ENCODE measurements at places on chromosomes 13 and 19. TPM values are rescaled to one million over a fixed set of nuclear protein-coding genes. Genes with fewer than 3 reads are reported as not detected.

DNA sequence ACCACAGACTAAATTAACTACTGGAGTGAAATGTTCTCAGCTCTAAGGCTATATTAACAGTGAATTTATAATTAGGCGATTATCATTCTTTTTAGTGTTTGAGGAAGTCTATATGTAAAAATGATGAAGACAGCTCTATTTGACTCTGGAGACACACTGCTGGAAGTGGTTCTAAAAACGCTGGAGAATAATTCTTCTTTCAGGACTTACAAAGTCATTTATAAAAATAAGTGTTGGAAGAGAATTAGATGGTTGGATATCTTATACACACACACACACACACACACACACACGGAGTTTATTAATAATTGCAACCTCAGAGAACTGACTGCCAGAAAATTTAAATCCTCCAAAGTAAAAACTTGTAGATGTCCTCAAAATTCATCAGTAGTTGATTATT lies 1171.3 kb downstream of the EFNB2 start:
- no peaks in the 10 kb centered on the region for H3K36me3 ChIP-seq
- no peak overlapping the region for H3K4me3 ChIP-seq

- H3K27me3 ChIP-seq = no peaks in the 10 kb centered on the region
- peaks cover 18% of the 10 kb centered on the region for H3K4me1 ChIP-seq
- no peak for DNase-seq
- H3K36me3 ChIP-seq = no peaks in the 10 kb centered on the region
- H3K27ac ChIP-seq = no peak overlapping the region
These were observed 29.0 kb downstream of the ZNF627 start for GRCh38 chr19:11626252-11626651.

DNA sequence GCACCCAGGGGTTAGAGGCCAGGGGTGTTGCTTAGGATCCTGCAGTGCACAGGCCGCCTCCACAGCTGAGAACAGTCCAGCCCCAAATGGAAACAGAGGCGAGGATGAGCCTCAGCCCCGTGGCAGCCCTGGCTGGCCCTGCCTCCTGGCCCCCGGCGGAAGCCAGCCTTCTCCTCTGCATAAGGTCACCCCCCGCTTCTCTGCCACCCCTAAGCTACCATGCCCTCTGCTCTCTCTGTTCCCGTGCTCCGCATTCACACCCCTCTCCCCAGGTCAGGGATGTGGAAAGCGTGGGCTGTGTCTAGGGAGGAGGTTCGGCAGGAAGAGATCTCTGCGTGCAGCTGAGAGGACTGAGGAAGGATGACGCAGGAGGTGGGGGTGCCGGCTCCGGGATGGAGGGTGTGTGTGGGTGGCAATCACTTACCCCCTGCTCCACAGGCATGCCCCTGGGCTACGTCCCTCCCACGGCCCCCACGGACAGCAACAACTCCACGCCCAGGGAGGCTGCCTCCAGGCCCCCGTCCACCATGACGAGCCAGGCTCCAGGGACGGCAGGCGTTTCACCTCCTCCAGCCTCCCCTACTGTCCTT lies 6.0 kb downstream of the SSC5D start:
- no peak overlapping the region for H3K4me3 ChIP-seq
- H3K4me1 ChIP-seq = peaks cover 12% of the 10 kb centered on the region
- DNase-seq = no peak
- H3K27me3 ChIP-seq = peaks cover 39% of the 10 kb centered on the region
- no peaks in the 10 kb centered on the region for H3K36me3 ChIP-seq

Gene ZNF613
- 8.1 TPM for total RNA-seq

Gene TLE6
- total RNA-seq = 0.59 TPM

GRCh38 chr13:109418111-109418510 lies 368.3 kb downstream of the IRS2 start:
- H3K27ac ChIP-seq = no peak overlapping the region
- no peaks in the 10 kb centered on the region for H3K27me3 ChIP-seq
- DNase-seq = no peak
- H3K4me1 ChIP-seq = no peaks in the 10 kb centered on the region

DNA sequence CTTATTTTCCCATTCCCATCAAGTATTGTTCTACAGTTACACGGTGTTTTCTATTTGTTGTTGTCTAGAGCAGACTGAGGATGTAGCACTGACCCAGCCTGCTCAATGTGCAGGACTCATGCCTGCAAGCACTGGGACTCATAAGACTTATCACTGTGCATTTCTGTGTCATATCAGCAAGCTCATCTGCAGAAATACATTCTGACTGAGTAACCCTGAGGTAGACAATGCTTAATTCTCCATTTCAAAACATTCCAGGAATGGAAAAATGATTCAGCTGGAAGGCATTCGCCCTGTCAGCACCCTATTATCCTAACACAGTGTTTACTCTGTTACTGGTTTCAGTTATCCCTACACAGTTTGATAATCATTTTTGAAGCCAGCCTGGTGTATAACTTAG lies 2506.4 kb downstream of the PCDH9 start:
- H3K4me3 ChIP-seq = no peak overlapping the region
- H3K27me3 ChIP-seq = no peaks in the 10 kb centered on the region
- H3K27ac ChIP-seq = no peak overlapping the region
- no peaks in the 10 kb centered on the region for H3K4me1 ChIP-seq
- H3K36me3 ChIP-seq = no peaks in the 10 kb centered on the region

- peak overlapping the region; percentile 98 for H3K27ac ChIP-seq
- peaks cover 34% of the 10 kb centered on the region for H3K4me1 ChIP-seq
- H3K27me3 ChIP-seq = peaks cover 8% of the 10 kb centered on the region
- H3K36me3 ChIP-seq = peaks cover 13% of the 10 kb centered on the region
- H3K4me3 ChIP-seq = no peak overlapping the region
These were observed 3.3 kb downstream of the SIX5 start for GRCh38 chr19:45765702-45766295.

DNA sequence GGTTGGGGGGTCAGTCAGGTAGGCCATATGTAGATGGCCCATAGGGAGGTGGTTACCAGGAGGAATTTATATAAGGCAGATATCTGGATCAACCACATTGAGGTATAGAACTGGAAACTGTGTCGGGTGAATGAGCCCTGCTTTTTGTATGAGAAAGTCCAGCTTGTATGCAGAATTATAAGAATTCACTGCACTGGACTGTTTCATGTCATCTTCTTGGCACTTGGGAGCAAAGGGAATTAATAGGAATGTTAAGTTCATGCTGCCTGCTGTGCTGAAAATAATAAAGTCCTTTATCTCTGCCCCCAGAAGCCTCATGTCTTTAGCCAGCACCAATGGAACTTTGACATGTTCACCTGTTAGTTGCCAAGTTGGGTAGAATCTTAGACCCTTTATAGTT lies 12.3 kb downstream of the BORA start:
- H3K27ac ChIP-seq = no peak overlapping the region
- H3K4me1 ChIP-seq = no peaks in the 10 kb centered on the region
- no peaks in the 10 kb centered on the region for H3K36me3 ChIP-seq
- DNase-seq = no peak
- no peak overlapping the region for H3K4me3 ChIP-seq

DNA sequence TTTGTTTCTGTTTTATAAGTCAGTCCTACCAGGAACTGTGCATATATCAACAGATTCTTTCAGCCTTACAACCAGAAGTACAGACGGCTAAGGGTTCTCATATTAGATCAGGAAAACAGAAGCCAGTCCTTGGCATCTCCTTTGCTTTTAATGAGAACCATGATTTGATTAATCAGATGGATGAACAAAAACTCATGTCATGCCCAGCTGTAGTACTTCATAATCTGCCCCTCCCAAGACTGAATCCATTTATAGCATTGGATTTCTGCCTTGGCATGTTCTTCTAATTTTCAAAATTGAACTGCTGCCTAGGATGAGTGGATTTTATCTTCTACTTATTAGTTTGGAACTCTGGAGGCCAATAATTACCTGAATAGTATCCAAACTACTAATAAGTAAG lies 617.2 kb downstream of the SLITRK5 start:
- H3K27ac ChIP-seq = no peak overlapping the region
- H3K4me1 ChIP-seq = no peaks in the 10 kb centered on the region
- H3K36me3 ChIP-seq = no peaks in the 10 kb centered on the region
- H3K4me3 ChIP-seq = no peak overlapping the region

Gene KLK10
- total RNA-seq = 73.4 TPM

Data from esophagus squamous epithelium (tissue), 5 donors.